Smooth muscle cell of the coronary artery (primary cell): ENCODE measurements at places on chromosomes 1 and 21. TPM values are rescaled to one million over a fixed set of nuclear protein-coding genes. Genes with fewer than 3 reads are reported as not detected.

STXBP3 gene
- 41.8 and 157 TPM in 2 replicates for total RNA-seq

CD2 gene
- not detected in 2 replicates for total RNA-seq

REN gene
- not detected in 2 replicates for total RNA-seq

CTSS gene
- 5.0 and 7.0 TPM in 2 replicates for total RNA-seq

EXOC8 gene
- 13.5 and 15.0 TPM in 2 replicates for total RNA-seq

THEM5 gene
- total RNA-seq, result not detected in 2 replicates

CLEC20A gene
- total RNA-seq, result 0.08 TPM in 1 of 2 replicates, not detected in the other

SLC44A5 gene
- under 0.01 and 0.83 TPM in 2 replicates for total RNA-seq

MYBPH gene
- 0.35 TPM in 1 of 2 replicates, not detected in the other for total RNA-seq

PWP2 gene
- 2.6 and 15.7 TPM in 2 replicates for total RNA-seq

NCMAP gene
- total RNA-seq, result not detected in 2 replicates

RNU1-4 gene
- total RNA-seq, result 2,564 and 3,022 TPM in 2 replicates

SPATA46 gene
- not detected in 2 replicates for total RNA-seq

DNM3 gene
- total RNA-seq, result 1.4 and 1.9 TPM in 2 replicates

SDHB gene
- total RNA-seq, result 106 and 144 TPM in 2 replicates

ZYG11A gene
- total RNA-seq, result 0.15 and 0.23 TPM in 2 replicates

TMEM52 gene
- not detected in 2 replicates for total RNA-seq

IVL gene
- not detected in 2 replicates for total RNA-seq

SPRR2D gene
- not detected in 2 replicates for total RNA-seq

SUSD4 gene
- total RNA-seq, result under 0.01 TPM in 1 of 2 replicates, not detected in the other
